HCEC 1CT (cell line): ENCODE measurements at places on chromosomes 16 and 17.
A peak's percentile ranks its signal among the peaks of the same experiment; 100 is the strongest.

DNA sequence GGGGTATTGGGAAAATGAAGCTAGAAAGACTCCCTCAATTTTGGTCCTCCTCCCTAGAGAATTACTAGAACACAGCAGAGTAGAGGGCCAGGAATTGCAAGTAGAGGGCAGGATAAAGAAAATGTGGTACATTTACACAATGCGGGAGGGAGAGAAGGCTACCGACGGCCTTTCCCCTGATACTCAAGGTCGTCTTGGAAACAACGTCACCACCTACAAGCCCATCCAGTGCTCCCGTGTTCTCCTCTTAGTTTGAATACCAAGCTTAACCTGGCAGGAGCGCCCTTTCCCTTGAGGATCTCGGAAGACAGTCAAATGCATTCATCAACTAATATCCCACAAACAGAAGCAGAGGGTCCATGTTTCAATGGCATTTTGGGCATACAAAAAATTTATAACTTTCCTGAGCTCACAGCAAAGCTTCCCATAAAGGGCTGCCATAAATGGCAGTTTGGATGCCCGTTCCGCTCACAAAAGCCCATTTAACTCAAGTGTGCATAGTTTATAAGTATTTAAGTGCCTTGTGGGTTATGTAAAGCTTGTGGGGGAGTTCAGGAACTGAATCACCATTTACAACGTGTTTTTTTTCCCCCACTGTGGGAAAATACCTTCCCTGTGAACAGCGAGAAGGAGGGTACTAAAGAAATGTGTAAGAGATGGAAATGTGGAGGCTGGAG lies 414.6 kb downstream of the SLC39A11 start:
- peak; percentile 16 for DNase-seq

DNA sequence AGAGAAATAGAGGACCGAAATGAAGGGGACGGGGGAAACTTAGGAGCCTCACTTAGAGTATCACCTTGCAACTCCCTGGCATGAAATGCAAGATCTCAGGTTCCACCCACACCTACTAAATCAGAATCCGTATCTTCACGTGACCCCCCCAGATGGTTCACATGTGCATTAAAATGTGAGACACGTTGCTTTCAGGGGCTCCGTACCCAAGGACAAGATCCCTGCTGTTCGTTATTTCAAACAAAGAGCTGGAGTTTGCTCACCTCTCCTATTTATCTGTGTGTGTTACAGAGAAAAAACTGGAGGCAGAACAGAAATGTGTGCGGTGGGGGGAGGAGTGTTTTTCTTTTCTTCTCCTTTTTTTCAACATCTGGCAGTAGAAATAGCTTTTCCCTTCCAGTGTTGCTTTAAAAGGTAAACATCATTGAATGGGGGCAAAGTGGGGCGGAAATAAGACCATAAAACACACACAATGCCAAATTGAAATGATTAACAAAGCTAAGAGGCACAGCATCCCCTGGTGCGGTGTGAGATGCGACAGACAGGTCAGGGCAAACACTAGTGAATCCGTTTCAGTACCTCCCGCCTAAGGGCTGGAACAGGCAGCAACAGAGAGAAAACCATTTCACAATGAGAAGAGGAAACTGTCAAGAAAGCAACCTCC lies 145.4 kb downstream of the SOX9 start:
- DNase-seq = no peak

DNA sequence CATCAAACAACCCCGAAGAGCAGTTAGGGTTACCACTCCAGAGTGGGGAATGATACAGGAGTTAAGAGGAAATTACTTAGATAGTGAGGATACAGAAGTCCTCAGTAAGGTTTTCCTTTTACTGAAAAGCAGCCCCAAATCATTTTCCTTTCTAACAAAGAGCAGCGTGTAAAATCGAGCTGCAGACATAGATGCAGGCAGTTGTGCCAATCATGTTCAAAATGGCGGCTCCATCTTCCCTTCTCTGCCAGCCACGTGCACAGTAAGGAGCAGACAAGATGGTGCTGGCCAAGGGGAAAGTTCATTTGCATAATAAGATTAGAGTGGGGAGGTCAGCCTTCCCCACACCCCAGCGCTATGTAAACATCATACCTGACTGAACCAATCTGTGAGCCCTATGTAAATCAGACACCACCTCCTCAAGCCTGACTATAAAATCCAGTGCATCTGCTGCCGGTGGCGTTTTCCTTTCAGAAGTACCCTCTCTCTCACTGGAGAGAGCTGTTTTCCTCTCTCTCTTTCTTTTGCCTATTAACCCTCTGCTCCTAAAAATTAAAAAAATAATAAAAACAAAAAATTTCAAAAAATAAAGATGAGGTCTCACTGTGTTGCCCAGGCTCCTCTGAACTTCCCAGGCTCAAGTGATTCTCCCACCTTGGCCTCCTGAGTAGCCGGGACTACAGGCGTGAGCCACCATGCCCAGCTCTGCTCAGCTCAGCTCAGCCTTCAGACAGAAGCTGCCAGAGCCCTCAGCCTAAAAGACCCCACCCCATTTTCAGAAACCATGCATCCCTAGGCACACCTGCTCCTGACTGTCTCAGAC lies 2.6 kb upstream of the SRL start:
- no peak for DNase-seq

DNA sequence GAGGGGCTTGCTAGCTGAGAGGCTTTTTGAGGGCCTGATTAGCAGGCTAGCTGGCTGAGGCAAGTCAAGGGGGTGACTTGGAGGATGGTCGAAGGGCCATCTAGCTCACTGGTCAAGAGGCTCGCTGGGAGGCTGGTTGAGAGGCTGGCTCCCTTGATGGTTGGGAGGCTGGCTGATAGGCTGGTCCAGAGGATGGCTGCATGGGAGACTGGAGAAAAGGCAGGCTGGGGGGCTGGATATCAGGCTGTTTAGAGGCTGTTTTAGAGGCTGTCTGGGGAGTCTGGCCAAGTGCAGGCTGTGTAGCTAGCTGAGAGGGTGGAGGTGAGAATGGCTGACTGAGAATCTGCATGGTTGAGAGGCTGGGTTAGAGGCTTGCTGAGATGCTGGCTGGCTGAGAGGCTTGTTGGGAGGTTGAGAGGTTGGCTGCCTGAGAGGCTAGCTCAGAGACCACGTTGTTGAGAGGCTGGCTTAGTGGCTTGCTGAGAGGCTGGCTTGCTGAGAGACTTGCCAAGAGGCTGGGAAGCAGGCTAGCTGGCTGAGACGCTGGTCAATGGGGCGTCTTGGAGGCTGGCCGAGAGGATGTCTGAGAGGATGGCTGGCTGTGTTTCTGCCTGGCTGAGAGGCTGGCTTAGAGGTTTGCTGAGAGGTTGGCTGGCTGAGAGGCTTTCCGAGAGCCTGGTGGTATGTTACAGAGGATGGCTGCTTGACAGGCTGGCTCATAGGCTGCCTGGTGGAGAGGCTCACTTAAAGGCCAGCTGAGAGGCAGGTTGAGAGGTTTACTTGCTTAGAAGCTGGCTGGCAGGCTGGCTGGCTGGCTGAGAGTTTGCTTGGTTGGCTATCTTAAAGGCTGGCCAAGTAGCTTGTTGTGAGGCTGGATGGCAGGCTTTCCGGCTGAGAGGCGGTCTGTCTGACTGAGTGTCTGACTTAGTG lies 36.6 kb upstream of the ACSM2B start:
- no peak for DNase-seq

DNA sequence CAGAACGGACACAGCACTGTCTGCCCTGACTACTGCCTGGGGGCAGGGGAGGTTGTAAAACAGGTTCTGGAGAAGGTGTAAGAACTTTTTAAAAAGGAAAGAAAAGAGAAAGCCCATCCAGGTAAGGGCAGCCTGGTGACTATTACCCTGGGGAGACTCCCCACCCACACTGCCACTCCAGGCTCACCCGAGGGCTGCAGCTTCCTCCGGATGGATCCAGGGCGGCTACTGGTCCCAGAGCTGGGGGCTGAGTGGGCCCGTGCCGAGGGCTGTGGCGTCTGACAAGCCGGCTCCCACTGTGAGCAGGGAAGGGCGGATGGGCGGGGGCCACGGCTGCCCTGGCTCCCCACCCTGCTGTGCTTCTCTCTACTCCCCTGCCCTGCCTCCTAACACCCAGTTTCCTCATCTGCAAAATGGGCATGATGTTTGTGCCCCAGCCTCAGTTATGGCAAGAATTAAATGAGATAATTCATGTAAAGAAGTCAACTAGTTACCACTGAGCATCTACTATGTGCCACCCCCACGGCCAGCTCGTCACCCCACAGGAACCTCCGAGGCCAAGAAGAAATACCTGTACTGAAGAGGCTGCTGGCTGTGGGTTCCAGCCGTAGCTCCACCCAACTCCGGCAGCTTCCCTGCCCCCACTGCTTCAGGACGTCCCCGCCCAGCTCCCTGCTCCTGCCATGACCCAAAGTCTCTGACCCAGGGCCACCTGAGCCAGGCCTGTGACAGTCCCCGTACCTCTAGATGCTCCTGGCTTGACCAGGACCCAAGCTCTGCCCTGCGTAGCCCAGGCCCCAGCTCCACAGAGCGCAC lies 24.2 kb downstream of the KATNB1 start:
- DNase-seq = no peak

DNA sequence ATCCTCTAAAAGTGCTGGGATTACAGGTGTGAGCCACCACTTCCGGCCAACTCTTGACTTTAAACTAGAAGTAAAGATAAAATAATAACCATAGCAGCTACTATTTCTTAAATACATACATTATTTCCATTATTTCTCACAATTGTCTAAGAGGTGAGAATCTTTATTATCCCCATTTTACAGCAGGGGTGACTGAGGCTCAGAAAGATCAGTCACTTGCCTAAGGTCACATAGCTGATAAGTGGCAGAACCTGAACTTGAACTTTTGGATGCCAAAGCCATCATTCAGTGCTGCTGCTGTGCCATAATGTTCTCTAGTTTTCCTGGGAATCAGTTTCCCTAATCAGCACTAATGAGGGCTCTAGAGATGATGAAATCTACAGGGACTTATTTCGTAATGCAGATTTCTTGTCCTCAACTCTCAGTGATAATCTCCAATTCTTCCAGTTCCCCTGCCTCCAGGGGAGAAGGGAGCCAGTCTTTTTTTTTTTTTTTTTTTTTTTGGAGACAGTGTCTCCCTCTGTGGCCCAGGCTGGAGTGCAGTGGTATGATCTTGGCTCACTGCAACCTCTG lies 25.2 kb upstream of the GPRC5B start:
- DNase-seq = no peak

DNA sequence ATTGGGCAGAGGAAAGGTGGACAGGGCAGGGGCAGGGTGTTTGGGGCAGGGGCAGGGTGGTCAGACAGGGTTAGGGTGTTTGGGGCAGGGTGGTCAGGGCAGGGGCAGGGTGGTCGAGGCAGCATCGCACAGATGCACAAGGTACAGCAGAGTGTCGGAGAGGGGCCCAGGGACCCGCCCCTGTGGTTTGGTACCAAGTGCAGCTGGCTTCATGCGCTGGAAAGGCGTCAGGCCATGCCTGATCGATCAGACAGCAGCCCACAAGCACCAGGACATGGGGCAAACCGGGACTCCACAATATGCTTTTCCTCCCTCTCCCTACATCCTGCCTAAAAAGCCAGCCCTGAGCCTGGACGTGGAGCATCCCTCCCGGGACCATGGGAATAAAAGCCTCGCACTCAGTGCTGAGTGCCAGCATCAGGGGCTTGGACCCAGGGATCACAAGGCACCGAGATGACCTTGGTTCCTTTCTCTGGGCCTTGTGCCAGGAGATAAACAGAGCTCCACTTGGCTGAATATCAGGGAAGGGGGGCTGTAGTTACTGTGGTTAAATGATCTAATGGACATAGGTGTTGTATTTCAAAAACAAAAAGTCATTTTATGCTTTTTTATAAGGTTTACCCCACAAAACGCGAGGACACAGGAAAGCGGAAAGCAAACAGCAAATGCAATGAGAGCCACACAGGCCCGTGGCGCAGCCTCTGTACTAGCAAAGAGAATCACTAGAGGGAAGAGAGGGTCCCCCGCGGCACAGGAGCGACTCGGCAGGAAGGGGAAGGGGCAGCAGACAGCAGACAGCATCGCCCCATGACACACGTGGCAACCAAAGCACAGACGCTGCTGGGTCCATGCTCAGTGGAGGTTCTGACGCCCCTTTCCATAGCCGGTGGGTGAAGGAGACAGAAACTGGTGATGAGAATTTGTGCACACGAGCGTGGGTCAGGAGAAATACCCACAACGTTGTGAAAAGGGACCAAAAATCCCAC lies 5.3 kb upstream of the HEXD start:
- no peak for DNase-seq

GRCh38 chr16:85967111-85967510 lies 68.1 kb downstream of the IRF8 start:
- DNase-seq = no peak

DNA sequence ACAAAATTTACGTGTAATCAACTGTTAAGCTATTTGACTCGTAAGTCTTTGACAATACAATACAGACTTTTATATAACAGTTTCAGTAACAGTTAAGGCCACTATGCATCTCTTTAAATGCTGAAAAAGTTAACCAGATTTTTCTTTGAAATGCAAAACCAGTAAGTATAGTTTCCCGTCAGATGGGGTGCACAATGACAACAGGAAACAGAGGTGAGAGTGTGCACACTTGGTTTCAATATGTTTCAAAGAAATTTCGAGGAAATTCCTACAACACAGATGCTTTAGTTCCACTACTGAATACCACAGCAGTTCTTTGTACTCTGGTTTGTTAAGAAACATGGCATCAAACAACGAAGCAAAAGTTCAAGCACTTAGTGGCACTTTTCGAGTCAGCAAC lies 48.4 kb downstream of the RNF157 start:
- no peak for DNase-seq

GRCh38 chr17:31533546-31534155 lies 142.2 kb downstream of the RAB11FIP4 start:
- DNase-seq = peak; percentile 81

DNA sequence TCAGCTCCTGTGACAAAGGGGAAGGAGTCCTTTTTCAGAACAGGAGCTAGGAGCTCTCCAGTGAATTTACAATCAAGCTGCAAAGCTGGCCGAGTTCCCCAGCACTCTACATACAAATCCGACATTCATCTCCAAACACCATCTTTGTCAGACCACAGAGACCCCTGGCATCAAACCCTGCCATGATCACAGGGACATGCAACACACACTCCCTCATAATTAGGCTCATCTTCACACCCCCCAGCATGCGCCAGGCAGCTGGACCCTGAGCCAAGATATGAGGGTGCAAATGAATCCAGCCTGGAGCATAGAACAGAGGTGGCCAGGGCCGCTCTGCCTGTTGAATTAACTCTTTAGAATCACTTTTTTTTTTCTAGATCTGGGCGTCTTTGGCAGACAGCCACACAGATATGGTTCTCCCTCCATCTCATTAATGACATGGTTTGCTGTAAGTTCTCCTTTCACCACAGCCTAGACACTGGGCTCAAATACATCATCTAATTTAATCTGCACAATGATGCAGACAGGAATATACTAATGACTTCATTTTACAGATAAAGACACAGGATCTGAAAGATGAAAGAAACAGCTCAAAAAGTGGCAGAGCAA lies 366.3 kb downstream of the NPIPA8 start:
- DNase-seq = no peak

DNA sequence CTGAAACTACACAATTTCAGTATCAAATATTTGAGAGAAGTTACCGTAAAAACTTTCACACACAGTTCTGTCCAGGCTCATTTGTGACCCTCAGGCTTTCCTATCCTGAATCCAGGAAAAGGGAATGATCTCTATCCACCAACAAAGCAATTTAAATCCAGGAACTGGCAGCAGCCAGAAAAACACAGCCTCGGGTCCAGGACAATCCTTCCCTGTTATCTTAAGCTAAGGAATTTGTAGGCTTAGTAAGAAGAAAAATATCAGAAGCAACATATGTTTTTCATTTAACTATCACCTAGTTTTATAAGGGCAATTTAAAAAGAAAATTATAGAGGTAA lies 47.1 kb downstream of the TEX2 start:
- no peak for DNase-seq
